ENCODE measurements at places on chromosomes 11 and 22. TPM values are rescaled to one million over a fixed set of nuclear protein-coding genes. Genes with fewer than 3 reads are reported as not detected.

DNA sequence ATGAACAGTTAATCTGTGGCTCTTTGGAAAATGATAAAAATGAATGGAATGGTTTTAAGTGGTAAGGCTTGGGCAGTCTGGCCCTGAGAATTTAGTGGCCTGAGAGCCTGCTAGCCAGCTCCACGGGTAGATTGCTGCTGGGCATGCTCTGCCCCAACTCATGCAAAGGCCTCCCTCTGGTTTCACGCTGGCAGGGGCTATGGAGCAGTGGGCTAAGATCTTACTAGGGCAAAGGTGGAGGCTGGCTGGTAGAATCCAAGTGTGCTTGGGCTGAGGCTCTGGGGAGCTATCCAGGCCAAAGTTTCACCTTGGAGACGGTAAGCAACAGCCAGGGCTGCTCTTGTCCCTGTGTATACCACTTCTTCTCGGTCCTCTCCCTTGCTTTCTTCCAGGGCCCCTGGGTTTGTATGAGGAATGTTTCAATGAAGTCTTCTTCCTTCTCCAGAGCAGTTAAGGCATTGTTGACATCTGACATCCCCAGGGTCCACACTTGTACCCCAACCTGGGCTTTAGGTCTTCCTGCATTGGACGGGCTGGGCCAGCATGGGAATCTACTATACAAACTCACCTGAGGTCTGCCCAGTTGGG lies 27.4 kb downstream of the UBE2L3 start:
- DNase-seq, result no peak
- H3K36me3 ChIP-seq, result peaks cover 37% of the 10 kb centered on the region
- peaks cover 27% of the 10 kb centered on the region for H3K4me1 ChIP-seq
- H3K4me3 ChIP-seq, result no peak overlapping the region
- no peak overlapping the region for H3K27ac ChIP-seq

- no peak overlapping the region for H3K4me3 ChIP-seq
- no peak for DNase-seq
- H3K4me1 ChIP-seq, result no peaks in the 10 kb centered on the region
- no peaks in the 10 kb centered on the region for H3K27me3 ChIP-seq
Observed at GRCh38 chr11:15667127-15667725, 552.5 kb downstream of the INSC start.

Gene SCN3B
- total RNA-seq, result not detected

DNA sequence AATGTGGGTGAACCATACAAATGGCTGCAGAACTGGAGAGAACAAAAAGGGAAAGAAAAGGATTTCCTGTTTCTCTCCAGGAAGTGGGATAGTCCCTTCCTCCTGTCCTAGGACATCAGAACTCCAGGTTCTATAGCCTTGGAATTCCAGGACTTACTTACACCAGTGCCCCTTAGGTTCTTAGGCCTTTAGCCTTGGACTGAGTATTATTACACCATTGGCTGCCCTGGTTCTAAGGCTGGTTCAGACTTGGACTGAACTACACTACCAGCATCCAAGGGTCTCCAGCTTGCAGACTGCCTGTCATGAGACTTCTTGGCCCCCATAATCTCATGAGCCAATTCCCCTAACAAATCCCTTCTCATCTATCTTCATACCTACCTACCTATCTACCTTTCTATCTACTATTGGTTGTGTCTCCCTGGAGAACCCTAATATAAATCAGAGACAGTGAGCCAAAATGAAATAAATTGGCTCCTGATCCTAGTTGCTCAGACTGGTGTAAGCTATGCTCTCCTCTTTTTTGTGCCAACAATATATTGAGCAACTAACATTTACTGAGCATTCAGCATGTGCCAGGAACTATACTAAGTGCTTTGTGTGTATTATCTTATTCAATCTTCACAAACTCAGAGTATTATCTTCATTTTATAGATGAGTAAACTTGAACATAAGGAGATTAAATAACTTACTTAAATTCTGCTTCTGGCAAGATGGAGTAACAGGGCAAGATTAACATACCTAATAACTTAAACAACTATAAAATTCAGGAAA lies 303.7 kb downstream of the TTC28 start:
- no peaks in the 10 kb centered on the region for H3K27me3 ChIP-seq
- no peak overlapping the region for H3K4me3 ChIP-seq
- H3K27ac ChIP-seq, result no peak overlapping the region
- H3K36me3 ChIP-seq, result no peaks in the 10 kb centered on the region

GRCh38 chr22:37205046-37205445 lies 7.2 kb downstream of the SSTR3 start:
- H3K27me3 ChIP-seq, result no peaks in the 10 kb centered on the region
- H3K4me1 ChIP-seq, result peaks cover 28% of the 10 kb centered on the region
- H3K36me3 ChIP-seq, result no peaks in the 10 kb centered on the region
- no peak overlapping the region for H3K27ac ChIP-seq

- no peak for DNase-seq
- H3K4me1 ChIP-seq, result peaks cover 49% of the 10 kb centered on the region
- no peaks in the 10 kb centered on the region for H3K36me3 ChIP-seq
- H3K27ac ChIP-seq, result no peak overlapping the region
- no peak overlapping the region for H3K4me3 ChIP-seq
Observed at GRCh38 chr11:96307776-96308140, 35.2 kb downstream of the MAML2 start.

Gene MAML2
- total RNA-seq, result 15.6 TPM

DNA sequence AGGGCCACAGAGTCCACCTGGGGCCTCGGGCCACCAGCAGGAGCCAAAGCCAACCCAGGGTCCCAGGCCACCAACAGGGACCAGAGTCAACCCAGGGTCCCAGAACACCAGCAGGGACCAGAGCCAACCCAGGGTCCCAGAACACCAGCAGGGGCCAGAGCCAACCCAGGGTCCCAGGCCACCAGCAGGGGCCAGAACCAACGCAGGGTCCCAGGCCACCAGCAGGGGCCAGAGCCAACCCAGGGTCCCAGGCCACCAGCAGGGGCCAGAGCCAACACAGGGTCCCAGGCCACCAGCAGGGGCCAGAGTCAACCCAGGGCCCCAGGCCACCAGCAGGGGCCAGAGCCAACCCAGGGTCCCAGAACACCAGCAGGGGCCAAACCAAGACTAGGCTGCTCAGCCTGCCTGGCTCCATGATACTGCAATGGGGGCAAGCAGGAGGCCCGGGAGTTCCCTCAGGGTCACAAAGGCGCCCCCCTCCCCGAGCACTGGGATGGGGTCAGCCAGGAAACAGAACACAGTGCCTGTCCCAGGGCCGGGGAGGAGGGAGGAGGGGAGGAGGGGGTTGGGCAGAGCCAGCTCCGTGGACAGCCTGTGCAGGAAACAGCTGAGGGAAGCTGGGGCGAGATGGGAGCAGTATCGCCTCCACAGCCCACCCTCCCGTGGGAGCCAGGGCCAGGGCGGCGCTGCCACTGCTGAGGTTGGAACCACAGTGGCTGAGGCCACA lies 62.0 kb upstream of the PRR5 start:
- H3K4me3 ChIP-seq, result no peak overlapping the region
- no peak for DNase-seq
- H3K27me3 ChIP-seq, result no peaks in the 10 kb centered on the region
- no peaks in the 10 kb centered on the region for H3K4me1 ChIP-seq
- H3K27ac ChIP-seq, result no peak overlapping the region

Gene CD44
- 510 TPM for total RNA-seq

Gene OR5A1
- not detected for total RNA-seq

Gene KCNJ1
- not detected for total RNA-seq

- no peak for DNase-seq
- no peaks in the 10 kb centered on the region for H3K36me3 ChIP-seq
- H3K27ac ChIP-seq, result no peak overlapping the region
- H3K4me3 ChIP-seq, result no peak overlapping the region
- no peaks in the 10 kb centered on the region for H3K4me1 ChIP-seq
- H3K27me3 ChIP-seq, result no peaks in the 10 kb centered on the region
Observed at GRCh38 chr22:45544588-45545170, 42.0 kb downstream of the FBLN1 start.

- H3K27me3 ChIP-seq, result no peaks in the 10 kb centered on the region
- no peak for DNase-seq
- no peak overlapping the region for H3K4me3 ChIP-seq
- H3K36me3 ChIP-seq, result no peaks in the 10 kb centered on the region
- H3K4me1 ChIP-seq, result no peaks in the 10 kb centered on the region
Observed at GRCh38 chr11:32137869-32138268, 47.0 kb downstream of the RCN1 start.

DNA sequence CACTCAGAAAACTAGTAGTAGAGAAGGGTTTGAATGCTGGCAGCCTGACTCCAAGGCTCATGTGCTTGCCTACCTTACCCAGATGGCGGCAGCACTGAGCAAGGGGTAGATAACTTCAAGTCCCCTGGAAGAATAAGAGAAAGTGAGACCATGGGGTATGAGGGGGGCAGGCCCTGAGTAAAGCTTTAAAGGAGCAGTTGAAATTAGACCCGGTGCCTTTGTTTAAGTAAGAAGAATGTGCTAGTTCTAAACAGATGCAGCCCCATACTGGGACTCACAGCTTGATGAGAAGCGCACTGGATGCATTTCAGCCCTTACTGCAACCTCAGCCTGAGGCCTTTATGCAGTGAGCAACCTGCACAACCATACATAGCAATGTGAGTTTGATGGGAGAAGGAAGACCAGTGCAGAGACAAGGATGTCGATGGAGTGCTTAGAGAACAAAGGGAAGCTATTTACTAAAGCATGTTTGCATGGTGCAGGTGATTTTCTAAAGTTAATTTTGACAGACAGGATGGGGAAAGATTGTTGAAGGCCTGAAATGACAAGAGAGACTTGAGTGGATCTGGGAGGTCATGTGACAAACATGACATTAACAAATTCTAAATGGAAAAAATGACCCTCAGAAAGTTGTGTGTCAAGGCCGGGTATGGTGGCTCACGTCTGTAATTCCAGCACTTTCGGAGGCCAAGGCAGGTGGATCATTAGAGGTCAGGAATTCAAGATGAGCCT lies 27.1 kb upstream of the TMA7B start:
- peak; percentile 46 for DNase-seq
- peaks cover 98% of the 10 kb centered on the region for H3K4me1 ChIP-seq
- no peaks in the 10 kb centered on the region for H3K36me3 ChIP-seq

DNA sequence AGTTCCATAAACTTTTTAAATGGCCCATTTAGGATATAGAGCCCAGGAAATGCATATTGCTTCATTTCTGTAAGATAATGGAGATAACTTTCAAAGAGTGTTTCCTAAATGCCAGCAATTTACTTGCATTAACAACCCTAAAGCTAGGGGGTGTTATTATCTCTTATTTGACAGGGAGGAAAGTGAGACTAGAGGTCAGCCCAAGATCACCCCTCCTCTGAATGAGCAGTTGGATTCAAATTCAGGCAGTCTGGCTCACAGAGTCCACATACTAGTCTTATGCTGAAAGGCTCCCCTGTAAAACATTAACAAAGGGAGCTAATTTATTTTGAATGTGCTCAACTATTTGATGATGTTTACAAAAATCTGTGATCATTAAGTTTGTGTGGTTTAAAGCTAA lies 49.9 kb upstream of the TRIM77 start:
- no peaks in the 10 kb centered on the region for H3K36me3 ChIP-seq
- H3K27ac ChIP-seq, result no peak overlapping the region
- H3K27me3 ChIP-seq, result no peaks in the 10 kb centered on the region
- no peak overlapping the region for H3K4me3 ChIP-seq
- H3K4me1 ChIP-seq, result no peaks in the 10 kb centered on the region

Gene KCNJ5
- total RNA-seq, result 0.04 TPM

DNA sequence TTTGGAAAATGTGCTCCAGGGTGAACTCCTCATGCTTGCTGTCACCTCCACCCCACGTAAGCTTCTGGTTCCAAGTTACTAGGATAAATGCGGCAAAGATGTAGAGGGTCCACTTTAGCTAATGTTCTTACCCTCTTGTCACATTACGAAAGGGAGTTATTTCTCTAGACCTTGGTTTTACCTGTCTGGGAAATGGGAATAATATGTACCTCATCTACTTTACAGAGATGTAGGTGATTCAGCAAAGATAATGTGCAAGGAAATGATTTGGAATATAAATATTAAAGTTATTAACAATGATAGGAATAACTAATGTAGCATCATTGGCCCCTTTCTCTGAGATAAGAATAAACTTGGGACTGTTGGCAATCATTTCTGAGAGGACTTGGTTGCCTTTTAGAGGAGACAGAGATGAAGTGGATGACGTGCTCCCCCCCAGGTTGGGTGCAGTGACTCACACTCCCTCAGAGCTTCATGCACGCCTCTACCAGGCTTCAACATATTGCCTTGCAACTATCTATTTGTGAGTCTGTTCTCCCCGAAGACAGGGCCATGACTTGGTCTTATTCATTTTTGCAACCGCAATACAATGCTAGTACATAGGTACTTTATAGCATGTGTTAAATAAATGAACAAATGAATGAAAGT lies 97.1 kb downstream of the ME3 start:
- no peaks in the 10 kb centered on the region for H3K4me1 ChIP-seq
- no peak for DNase-seq
- no peak overlapping the region for H3K4me3 ChIP-seq
- H3K36me3 ChIP-seq, result no peaks in the 10 kb centered on the region
- H3K27ac ChIP-seq, result no peak overlapping the region

DNA sequence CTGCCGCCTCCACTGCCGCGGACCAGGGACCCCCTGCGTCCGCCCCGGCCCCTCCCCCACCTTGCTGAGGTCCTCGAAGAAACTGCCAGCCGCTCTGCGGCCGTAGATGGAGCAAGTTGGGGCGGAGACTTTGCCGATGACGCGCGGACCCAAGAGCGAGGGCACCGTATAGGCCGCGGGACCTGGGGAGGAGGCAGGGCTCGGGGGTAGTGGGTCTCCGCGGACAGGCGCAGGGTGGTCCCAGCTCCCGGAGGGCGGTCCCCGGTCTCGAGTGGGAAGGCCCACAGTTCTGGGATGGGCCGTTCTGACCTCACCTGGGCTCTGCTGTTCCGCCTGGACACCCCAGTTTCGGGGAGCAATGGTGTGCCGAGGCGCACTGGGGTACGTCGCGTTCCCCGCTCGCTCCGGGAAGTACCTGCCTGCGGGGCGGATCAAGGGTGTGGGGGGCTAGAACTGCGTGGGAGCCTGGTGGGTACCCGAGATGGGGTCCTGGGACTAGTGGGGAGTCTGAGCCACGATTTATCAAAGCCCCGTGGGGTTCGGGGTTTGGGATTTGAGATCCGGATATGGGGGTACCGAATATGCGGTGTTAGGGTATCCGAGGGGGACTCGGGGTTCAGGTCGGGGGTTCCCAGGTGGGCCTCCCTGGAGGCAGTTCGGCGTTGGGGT lies 1.2 kb upstream of the TYMP start:
- H3K4me3 ChIP-seq, result peak overlapping the region; percentile 84
- DNase-seq, result peak; percentile 67

DNA sequence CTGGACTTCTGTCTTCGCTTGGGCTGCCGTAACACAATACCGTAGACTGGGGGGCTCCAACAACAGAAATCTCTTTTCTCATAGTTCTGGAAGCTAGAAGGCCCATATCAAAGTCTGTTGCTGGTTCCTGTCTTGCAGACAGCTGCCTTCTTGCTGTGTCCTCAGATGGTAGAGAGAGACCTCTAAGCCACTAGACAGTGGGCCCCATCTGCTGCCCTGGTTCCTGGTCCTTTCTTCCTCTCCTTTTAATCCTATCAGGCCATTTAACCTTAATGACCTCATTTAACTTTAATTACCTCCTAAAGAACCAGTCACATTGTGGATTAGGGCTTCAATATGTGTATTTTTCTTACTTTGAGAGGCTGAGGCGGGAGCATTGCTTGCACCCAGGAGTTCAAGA lies 9.4 kb downstream of the CEP164 start:
- peaks cover 4% of the 10 kb centered on the region for H3K36me3 ChIP-seq
- H3K27me3 ChIP-seq, result no peaks in the 10 kb centered on the region
- no peak overlapping the region for H3K4me3 ChIP-seq

Gene UPB1
- total RNA-seq, result not detected

All from CD8-positive, alpha-beta memory T cell (primary cell).